Vein endothelial cell (primary cell): ENCODE measurements at places on chromosomes 4 and X. TPM values are rescaled to one million over a fixed set of nuclear protein-coding genes. Genes with fewer than 3 reads are reported as not detected.

PPP1R2C gene
- total RNA-seq, result not detected in 2 replicates

CSN1S1 gene
- not detected in 2 replicates for total RNA-seq

PTPN13 gene
- total RNA-seq, result 0.33 and 1.6 TPM in 2 replicates

YY2 gene
- total RNA-seq, result 0.65 and 1.5 TPM in 2 replicates

TMEM47 gene
- 43.4 and 58.8 TPM in 2 replicates for total RNA-seq

DUSP21 gene
- not detected in 2 replicates for total RNA-seq

ABLIM2 gene
- 1.3 and 1.5 TPM in 2 replicates for total RNA-seq

NDP gene
- total RNA-seq, result 0.33 and 0.48 TPM in 2 replicates

CXXC4 gene
- total RNA-seq, result under 0.01 TPM in 1 of 2 replicates, not detected in the other

TSPAN7 gene
- 4.2 and 9.6 TPM in 2 replicates for total RNA-seq

NFKB1 gene
- 37.2 and 43.2 TPM in 2 replicates for total RNA-seq

ATOH1 gene
- not detected in 2 replicates for total RNA-seq

SOX3 gene
- total RNA-seq, result not detected in 2 replicates

SLC9B1 gene
- total RNA-seq, result 0.57 TPM in 1 of 2 replicates, not detected in the other

GLOD5 gene
- total RNA-seq, result not detected in 2 replicates

SULT1B1 gene
- 15.3 and 46.1 TPM in 2 replicates for total RNA-seq

SPANXN4 gene
- not detected in 2 replicates for total RNA-seq

CCSER1 gene
- total RNA-seq, result 2.0 and 2.6 TPM in 2 replicates

FRMD7 gene
- total RNA-seq, result not detected in 2 replicates

CABS1 gene
- total RNA-seq, result not detected in 2 replicates

FAM156B gene
- total RNA-seq, result 5.6 and 7.8 TPM in 2 replicates

SLC16A2 gene
- 2.0 and 2.1 TPM in 2 replicates for total RNA-seq

FAM9B gene
- not detected in 2 replicates for total RNA-seq
